Activated CD4-positive, alpha-beta T cell treated with anti-CD3 and anti-CD28 coated beads for 4 hours (primary cell): ENCODE measurements at places on chromosomes 1 and 21.
A peak's percentile ranks its signal among the peaks of the same experiment; 100 is the strongest.

DNA sequence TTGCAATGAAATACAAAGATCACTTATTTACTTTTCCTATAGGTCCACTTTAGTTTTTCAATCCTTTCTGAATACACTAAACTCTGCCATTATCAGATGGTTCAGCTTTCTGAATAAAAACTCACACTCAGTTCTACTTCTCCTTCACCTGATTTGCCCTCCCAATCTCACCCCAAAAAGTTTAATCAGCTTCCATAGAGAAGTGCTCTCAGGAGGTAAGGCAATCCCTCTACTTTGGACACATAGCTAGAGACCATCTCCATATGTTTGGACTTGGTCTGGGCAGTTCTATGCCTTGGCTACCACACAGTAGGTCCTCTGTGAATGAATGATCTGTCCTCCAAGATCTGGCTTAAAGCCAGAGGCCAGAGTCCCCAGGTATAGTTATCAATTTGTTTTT is 40.9 kb downstream of the PTPN14 start:
- DNase-seq, result no peak

- DNase-seq, result no peak
These were observed 185.9 kb upstream of the EDN2 start for GRCh38 chr1:41670217-41670957.

DNA sequence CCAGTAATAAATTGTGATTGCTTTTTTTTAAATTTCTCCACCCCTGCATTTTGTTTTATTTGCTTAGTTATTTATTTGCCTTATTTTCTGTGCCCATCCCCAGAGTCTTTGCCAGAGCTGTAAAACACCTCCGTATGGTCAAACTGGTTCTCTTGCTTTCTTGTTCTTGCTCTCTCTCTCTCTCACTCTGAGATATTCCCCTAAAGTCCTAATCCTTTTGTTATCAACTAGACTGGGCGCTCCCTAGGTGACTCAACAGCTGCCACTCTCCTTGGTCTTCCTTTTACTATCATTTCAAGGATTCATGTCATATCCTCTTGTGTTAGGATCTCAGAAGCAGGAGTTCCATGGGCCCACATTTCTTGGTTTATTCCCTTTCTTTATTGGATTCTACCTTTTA is 160.0 kb downstream of the PRDM2 start:
- no peak for DNase-seq

DNA sequence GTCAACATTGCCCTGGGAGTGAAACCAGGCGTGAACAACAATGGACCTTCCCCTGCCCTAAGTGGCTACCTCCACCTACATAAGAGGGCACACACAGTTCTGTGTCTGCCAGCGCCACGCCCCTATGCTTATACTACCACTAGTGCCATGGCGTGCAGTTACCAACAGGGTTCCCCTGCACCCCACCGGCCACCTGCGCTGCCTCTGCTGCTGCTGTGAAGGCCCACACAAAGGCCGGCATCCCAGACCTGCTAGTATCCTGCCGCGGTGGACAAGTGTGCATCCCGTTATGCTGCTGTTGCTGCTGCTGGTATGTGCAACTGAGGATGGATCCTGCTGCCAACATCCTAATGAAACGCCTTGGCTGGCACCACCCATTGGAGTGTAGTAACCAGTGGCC is 75.7 kb downstream of the INTS7 start:
- DNase-seq, result no peak

DNA sequence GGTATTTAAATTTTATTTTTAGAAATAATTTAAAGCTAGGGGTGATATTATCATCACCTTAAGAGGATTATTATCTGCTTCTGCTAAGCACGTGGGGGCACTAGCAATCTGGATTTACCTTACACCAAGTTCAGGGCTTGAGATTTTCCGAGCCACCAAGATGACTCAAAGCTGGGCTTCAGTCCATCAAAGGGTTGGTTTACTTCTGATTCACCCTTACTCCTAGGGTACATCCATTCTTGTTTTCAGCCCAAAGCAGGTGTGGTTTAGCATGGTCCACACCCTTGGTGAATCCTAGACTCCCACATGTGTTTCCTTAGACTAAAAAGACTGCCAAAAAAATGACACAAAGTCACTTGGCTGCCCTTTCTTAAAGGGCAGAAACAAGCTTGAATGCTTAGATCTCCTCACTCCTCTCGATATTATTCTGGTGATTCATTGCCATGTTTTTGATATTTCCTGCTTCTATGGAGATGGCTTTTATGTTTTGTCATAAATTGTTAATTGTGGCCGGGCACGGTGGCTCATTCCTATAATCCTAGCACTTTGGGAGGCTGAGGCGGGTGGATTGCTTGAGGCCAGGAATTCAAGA is 9.8 kb upstream of the PRSS38 start:
- DNase-seq, result no peak

GRCh38 chr1:111709986-111710385 is 29.2 kb downstream of the INKA2 start:
- no peak for DNase-seq

DNA sequence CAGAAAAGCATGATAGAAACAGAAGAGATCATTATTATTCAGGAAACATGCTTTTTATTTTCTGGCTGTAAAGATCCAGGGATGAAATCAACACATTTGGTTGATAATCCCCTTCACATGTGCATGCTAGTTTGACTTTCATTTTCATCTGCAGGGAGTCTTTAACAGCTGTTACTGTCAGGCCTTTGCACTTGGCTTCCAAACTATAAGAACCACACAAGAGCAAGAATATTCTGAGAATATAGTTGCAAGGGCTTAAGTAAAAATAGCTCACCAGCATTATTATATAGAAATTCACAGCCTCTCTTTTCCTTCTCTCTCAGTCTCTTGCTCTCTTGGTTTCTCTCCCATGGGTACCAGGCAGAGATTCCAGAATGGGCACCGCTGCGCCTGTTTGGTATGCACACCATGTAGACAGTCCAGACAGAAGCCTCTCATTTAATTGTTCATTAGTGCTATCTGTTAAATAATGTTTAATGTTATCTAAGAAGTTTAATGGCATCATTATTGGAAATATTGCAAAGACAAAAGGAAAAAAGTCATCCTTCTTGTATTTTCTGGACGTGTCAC is 622.3 kb upstream of the PLXNA2 start:
- DNase-seq, result no peak

GRCh38 chr1:231108516-231109302 is 53.1 kb upstream of the TRIM67 start:
- no peak for DNase-seq

DNA sequence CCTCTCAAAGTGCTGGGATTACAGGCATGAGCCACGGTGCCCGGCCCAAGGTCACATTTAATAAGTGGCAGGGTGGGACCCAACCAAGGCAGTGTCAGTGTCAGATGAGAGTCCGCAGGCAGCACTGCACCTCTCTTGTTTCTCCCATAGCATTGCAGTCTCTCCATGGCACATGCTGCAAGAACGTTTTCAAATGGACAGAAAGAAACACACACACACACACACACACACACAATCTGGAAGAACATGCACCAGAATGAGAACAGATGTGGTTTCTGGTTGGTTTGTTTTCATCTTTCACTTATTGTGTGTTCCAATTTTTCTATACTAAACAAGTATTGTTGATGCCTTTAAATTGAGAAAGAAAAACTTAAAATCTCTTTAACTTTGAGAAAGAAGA is 126.5 kb downstream of the SYF2 start:
- no peak for DNase-seq

- DNase-seq, result no peak
These were observed 231.5 kb downstream of the LMO4 start for GRCh38 chr1:87560137-87560536.

GRCh38 chr1:201737352-201738060 is 91.5 kb upstream of the IPO9 start:
- DNase-seq, result no peak

DNA sequence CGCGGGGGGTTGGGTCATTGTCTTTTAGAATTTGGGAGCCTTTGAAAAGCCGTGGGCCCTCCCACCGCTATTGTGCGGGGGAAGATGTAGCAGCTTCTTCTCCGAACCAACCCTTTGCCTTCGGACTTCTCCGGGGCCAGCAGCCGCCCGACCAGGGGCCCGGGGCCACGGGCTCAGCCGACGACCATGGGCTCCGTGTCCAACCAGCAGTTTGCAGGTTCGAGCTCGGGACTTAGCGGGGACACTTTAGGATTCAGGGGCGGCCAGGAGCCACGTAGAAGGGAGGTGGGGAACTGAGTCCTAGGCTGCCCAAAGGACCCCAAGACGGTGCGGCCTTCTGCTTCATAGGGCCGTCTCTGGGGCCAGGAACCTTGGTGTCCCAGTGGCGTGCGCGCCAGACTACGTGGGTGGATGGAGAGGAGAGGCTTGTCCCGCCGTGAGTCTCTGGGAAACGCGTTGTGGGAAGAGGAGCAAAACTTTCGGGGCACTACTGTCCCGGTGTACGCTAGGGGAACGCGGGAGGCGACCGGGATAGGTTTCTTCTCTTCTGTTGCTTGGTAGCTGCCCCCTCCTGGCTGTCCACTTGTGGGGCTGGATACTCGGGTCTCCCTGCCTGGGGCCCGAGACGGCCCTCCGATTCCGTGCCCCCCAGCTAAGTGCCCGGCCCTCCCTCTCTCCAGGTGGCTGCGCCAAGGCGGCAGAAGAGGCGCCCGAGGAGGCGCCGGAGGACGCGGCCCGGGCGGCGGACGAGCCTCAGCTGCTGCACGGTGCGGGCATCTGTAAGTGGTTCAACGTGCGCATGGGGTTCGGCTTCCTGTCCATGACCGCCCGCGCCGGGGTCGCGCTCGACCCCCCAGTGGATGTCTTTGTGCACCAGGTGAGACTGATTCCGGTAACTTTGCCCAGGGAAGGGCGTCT is at the start of gene LIN28A:
Gene LIN28A (plus strand): TSS at position 112 of the 918 bp plus-strand sequence. CDS start 75 bp downstream, at position 187.
- no peak for DNase-seq

DNA sequence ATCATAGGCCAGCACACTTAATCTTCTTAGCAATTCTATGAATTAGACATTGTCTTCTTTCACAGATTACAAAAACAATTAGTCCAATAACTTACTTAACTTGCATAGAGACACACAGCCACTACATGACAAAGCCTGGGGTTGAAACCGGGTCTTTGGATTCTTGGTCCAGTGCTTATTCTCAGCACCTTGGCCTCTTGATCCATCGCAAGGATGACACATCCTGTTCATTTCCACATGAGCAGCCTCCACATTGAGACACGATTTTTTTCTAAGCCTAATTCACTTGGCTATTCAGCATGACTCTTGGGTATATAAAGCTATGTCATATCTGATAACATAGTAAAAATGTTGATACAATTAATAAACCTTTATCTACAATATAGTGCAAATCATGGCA is 221.0 kb upstream of the FOXD3 start:
- no peak for DNase-seq

DNA sequence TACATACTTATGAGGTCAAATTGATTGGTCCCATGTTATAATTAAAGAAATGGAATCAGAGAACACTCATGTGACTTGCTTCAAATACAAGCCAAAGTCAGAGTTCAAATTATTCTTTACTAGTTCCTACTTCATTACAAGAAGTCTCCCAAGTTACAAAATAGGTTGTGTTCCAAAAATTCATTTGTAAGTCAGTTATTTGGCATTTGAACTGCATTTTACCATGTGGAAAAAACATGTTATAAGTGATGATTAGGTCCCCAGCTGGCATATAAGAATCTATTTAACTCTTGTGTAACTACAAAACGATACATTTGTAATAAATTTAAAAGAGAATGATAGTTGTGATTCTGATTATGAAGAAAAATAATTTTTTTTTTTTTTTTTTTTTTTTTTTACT is 124.1 kb downstream of the DISP1 start:
- no peak for DNase-seq

- DNase-seq, result no peak
These were observed 72.8 kb upstream of the CD55 start for GRCh38 chr1:207248544-207249198.

DNA sequence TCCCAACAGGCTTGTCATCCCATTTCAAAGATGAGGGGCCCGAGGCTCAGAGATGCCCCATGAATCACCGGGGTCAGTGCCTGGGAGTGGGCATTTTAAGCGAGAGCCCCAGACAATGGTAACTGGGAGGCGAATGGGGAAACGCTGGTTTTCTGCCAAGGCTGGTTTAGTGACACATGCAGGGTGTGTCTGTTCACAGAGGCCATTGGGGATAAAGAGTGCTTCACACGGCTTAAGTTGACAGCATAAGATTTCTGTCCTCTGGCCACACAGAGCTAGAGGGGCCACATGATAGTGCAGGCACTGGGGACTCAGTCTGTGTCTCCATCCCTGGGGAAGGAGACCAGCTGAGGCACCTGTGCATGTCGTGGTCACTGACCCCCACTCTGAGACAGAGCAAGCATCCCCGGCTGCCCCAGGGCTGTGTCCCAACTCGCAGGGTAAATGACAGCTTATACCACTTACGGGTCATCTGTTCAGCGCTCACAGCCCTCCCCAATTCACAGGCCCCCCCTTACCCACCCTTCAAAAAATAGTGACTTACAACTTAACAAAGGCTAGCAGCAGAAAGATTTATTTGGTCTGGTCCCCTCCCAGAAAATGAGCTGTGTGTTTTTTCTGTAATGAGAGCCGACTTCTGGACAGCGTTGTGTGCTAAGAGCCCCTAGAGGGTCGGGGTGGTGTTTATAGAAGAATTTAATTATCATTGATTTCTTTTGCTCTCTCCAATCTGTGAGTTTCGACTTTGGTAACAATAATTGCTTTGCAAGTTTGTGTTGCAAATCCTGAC is 34.9 kb upstream of the ARHGEF16 start:
- no peak for DNase-seq

DNA sequence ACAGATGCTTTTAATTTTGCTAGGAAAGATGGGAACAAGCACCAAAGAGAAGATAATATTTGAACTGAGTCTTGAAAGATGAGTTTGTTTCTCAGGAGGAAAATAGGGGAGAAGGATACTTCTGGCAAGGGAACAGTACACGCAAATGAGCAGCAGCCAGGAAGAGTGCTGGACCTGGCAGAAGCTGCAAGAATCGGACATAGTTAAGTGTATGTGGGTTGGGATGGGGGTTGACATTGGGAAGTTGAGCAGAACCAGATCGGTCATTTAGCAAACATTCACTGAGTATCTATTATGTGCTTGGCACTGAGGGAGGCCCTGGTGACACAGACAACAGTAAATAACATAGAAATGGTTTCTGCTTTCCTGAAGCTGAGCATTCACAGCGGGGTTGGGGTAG is 198.8 kb downstream of the PLPP3 start:
- DNase-seq, result no peak

GRCh38 chr1:204107892-204108291 is 35.0 kb downstream of the SOX13 start:
- no peak for DNase-seq

DNA sequence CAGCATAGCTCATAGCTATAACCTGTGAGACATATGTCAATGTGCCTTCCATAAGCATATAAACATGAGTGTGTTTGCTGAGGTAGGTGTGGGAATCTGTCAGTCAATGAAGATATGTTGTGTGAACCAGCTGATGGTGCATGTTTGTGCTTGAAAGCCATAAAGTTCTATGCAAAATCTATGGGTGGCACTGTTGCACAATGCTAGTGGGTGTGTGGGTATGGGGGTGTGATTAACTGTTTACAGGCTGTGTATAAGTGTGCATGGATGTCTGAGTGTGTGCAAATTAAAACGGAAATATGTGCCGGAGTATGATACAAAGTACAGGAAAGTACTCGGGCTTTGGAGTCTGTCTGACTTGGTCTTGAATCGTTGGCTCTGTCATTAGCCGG is 1.0 kb upstream of the ATP2B4 start:
- DNase-seq, result peak; percentile 68

- no peak for DNase-seq
These were observed 33.7 kb upstream of the SGIP1 start for GRCh38 chr1:66500301-66500700.

GRCh38 chr1:226952118-226952441 is 12.0 kb downstream of the COQ8A start:
- DNase-seq, result no peak

GRCh38 chr21:34517491-34518245 is 5.7 kb upstream of the KCNE1 start:
- DNase-seq, result no peak
